Activated CD4-positive, alpha-beta T cell treated with anti-CD3 and anti-CD28 coated beads, Interleukin-10, Interleukin-2, amounts not matched to agents 100 ng/mL and 50 ng/mL, durations not matched to agents 16 hours and 8 hours (primary cell): ENCODE measurements at places on chromosomes 7 and 10.

DNA sequence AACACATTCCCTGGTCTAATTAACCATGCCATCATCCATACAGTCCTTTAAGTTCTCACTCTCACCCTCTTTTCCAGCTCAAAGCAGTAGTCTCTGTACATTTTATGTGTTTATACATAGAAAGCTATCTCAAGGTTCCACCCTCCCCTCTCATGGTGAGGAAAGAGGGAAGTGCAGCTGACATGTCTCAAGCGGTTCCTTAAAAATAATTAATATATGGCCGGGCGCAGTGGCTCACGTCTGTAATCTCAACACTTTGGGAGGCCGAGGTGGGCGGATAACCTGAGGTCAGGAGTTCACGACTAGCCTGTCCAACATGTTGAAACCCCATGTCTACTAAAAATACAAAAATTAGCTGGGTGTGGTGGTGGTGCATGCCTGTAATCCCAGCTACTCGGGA lies 36.7 kb downstream of the ZC3HAV1 start:
- no peak for DNase-seq

- DNase-seq: no peak
Measured at GRCh38 chr10:78004215-78005026, 24.9 kb downstream of the POLR3A start.

- no peak for DNase-seq
Measured at GRCh38 chr7:158431941-158432347, 155.7 kb downstream of the PTPRN2 start.

DNA sequence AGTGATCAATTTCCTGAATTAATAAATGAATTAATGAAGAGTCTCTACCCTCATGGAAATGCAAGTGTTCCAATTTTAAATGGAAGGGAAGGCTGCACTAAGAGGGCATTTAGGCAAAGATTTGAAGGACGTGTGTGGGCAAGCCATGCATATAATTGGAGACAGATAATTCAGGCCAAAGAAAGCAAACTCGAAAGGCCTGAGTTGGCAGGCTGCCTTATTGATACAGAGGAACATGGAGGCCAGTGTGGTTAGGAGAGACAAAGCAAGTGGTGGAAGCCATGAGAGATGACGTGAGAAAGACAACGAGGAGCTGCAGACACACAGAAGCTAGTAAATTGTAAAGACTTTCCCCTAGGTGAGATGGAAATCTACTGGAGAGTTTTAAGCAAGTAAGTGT lies 15.4 kb upstream of the PCLO start:
- DNase-seq: no peak

- DNase-seq: peak; percentile 92
Measured at GRCh38 chr7:92641921-92642511, 51.8 kb upstream of the FAM133B start.

GRCh38 chr7:116949941-116950801 lies 3.1 kb upstream of the ST7 start:
- DNase-seq: no peak

GRCh38 chr7:74417419-74417971 lies 36.2 kb upstream of the GTF2IRD1 start:
- peak; percentile 62 for DNase-seq

GRCh38 chr7:102012941-102013461 lies 195.6 kb downstream of the CUX1 start:
- no peak for DNase-seq

DNA sequence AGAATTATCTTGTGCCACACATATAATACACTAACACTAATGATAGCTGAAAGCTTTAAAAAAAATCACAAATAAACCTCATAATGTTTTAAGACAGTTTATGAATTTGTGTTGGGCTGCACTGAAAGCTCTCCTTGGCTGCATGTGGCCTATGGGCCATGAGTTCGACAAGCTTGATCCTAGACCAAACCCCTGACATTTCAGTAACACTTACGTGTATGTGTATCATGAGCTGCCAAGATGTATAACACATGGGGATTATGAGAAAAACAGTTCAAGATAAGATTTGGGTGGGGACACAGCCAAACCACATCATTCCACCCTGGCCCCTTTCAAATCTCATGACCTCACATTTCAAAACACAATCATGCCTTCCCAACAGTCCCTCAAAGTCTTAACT lies 823.8 kb downstream of the PCDH15 start:
- no peak for DNase-seq

GRCh38 chr7:158815083-158815799 lies 14.1 kb downstream of the ESYT2 start:
- no peak for DNase-seq

DNA sequence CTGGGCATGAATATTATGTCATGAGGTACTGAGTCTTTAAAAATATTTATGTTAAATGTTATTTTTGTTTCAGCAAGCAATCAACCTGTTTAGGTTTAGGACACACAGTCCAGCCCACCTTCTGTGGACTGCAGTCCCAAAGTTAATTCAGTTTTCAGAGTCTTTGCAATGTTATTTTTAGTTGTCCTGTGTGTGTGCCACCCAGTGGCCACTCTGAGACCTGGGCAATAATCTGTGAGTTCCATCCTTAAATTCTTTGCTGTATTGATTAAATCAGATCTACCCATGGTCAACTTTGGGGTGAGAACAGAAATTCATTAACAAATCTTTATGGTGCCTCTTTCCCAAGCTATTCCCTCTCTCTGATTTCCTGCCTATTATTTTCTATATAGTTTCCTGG lies 415.1 kb downstream of the CCSER2 start:
- no peak for DNase-seq

- DNase-seq: no peak
Measured at GRCh38 chr7:92788559-92789183, 47.7 kb downstream of the CDK6 start.

DNA sequence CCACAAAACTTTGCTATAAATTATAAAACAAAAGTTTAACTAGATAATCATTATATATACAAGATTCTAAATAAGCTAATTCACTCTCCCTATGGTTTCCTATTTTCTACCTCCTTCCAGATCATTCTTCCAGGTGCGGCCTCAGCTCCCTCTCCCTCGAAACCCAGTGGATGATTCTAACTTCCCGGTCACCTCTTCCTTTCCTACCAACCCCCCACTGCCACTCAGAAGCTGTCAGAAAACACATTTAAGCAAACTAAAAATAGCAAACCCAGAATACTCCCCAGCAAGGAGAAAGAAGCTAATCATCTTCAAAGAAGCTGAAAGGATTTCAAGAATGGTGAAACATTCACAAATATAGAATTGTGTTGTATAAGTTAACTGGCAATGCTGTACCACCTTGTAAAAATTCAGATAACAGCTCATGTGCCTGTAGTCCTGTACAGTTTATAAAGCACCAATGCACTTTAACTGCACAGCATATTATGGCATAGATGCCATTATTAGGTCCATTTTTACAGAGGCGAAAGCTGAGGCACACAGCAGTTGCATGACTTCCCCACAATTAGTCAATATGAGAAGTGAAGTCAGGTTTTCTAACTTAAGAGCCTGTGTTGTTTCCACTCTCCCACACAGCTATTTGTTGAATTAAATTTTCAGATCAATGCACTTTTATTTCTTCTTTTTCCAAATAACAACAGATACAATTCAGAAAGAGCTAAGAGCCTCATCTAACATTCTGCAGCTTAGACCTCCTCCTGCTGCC lies 13.7 kb upstream of the DNTT start:
- no peak for DNase-seq

DNA sequence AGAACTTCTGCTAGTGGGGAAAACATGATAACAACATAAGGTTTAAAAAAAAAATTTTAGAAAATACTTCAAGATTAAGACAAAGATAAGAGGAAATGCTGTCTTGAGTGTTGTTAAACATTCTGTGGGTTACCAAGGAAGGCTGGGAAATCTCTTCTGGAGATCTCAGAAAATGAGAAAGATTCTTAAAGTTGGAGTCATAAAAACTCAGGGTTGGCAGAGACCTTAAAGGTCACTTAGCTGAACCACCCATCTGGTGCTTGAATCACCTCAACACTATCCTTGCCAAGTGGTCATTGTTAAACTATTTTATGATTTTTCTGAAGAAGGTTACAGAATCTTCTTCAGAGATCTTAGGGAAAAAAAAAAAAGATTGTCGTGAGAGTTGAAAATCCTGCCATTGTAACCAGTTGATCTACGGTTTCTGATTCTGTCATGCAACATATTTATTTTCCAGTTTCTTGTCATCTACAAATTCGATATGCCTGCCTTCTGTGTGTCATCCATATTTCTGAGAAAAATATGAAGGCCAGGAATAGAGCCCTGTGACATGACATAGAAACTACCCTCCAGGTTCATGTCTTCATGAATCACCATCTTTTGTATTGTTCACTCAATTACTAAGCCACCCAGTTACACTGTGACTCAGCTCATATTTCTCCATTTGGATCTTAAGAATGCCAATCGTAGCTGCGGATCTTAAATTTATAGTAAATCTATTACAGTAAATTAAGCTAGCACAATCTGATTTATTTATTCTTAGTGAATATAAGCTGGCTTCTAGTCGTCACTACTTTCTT lies 179.2 kb downstream of the ST7 start:
- peak; percentile 67 for DNase-seq

DNA sequence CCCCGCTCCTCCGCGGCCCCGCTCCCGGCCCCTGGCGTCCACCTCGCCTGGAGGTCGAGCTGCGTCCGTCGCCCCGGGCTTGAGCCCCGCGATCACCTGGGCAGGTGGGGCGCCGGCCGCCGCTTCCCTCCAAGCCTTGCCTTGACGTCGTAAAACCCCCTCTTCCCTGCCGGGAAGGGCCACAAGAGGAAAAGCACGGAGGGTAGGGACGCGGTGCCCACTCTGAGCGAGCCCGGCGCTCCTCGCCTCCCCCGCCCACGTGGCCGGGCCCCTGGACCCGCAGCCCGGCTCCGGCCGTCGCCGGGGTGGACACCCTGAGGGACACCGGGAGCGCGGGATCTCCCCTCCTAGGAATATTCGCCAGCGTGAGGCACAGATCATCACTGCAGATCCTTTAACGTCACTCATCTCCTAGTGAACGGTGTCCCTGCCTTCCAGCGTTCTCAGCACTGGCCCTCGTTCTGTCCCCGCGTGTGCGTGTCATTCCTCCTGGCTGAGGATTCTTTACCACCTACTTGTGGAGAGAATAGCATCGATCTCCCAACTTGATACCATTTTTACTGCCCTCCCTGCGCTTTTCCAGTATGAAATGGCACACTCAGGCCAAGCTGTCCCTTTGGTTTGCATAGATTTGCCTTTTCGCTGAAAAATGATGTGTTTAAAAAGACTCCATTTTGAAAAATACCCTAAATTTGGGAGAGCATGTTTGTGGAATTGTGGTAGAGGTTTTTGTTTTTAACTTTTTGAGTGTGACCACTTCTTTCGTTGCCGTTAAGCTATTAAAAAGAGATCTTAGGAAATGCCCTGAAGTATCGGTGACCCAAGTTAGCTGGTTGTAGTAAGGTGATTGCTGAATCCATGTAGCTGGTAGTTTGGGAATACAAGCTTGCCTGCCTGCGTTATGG lies 649 bp downstream of the ACTR3B start:
- peak; percentile 22 for DNase-seq
